ENCODE measurements at places on chromosomes 6 and 20. TPM values are rescaled to one million over a fixed set of nuclear protein-coding genes. Genes with fewer than 3 reads are reported as not detected.

GRCh38 chr6:138563650-138564049, 64.4 kb upstream of the NHSL1 start:
- no peak for DNase-seq

GRCh38 chr20:4406627-4407026, 315.1 kb upstream of the PRND start:
- no peak for DNase-seq

GRCh38 chr6:149015535-149016525, 269.0 kb downstream of the UST start:
- DNase-seq: no peak

DNA sequence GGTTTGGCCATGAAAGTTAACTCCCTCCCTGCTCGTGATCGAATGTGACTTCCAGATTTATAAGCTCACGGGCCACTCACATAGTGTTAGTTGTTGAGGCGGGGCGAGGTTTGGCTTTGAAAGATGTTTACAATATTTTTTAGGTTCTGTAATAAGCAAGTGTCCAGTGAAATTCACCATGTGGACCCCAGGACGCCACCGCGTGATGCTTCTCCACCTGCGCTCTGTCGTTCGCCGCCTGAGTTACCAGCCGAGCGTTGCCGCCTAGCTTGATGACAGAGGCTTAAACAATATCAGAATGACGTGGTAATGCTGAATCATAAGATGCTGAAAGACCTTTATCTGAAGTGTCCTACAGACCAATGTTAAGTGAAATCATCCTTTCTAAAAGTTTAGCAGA, 241.0 kb downstream of the MYLK4 start:
- no peak for DNase-seq

- no peak for DNase-seq
Measured at GRCh38 chr6:25995507-25995906, 32.9 kb downstream of the TRIM38 start.

- DNase-seq: no peak
Measured at GRCh38 chr6:166660157-166660688, 33.2 kb upstream of the RPS6KA2 start.

DNA sequence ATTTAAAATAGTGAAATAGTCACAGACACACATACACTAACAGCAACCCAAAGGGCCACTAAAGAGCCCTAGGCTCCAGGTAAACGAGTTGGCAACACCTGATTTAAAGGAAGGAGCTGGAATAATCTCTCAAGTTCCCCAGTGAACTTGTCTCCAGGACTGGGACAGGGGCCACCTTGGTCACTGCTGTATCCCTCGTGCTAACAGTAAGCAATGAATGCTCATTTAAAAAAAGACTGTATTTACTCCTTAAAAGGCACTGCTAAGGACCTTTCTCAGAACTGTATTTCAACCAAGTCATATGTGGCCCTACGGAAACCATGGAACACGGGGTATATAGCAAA, 1.3 kb downstream of the DIDO1 start:
- no peak for DNase-seq

The BAK1 gene
- 21.2 TPM for polyA plus RNA-seq

The PAX1 gene
- not detected for polyA plus RNA-seq
